ENCODE measurements at places on chromosomes 11 and 22. TPM values are rescaled to one million over a fixed set of nuclear protein-coding genes. Genes with fewer than 3 reads are reported as not detected.

Gene NFAM1
- not detected for total RNA-seq

Gene MS4A6A
- total RNA-seq: 0.40 TPM

Gene ROBO4
- 265 TPM for total RNA-seq

Gene KCNJ1
- total RNA-seq: under 0.01 TPM

Gene ASRGL1
- 37.5 TPM for total RNA-seq

Gene NCAM1
- total RNA-seq: 0.40 TPM

Gene SUSD2
- total RNA-seq: 0.13 TPM

Gene RASSF10
- total RNA-seq: 0.22 TPM

Gene RIMBP3C
- total RNA-seq: not detected

Gene SOX10
- not detected for total RNA-seq

Gene MED19
- total RNA-seq: 22.3 TPM

Gene CNGA4
- 0.07 TPM for total RNA-seq

Gene SMIM38
- not detected for total RNA-seq

Gene ACRV1
- not detected for total RNA-seq

Gene CALCA
- not detected for total RNA-seq

Gene CD248
- not detected for total RNA-seq

Gene C11orf86
- total RNA-seq: not detected

Gene OR2AT4
- total RNA-seq: not detected

Gene PIWIL4
- total RNA-seq: 0.79 TPM

Gene DDI1
- not detected for total RNA-seq

Gene MPZL3
- 14.1 TPM for total RNA-seq

Gene IGLL1
- not detected for total RNA-seq

Gene KCNK4
- total RNA-seq: 0.07 TPM

Gene GAB4
- total RNA-seq: not detected

Gene KRTAP5-2
- total RNA-seq: not detected

Gene RASGRP2
- 0.50 TPM for total RNA-seq

Gene PANX3
- total RNA-seq: not detected

Gene PTPRJ
- 9.2 TPM for total RNA-seq

Gene SMARCB1
- total RNA-seq: 74.9 TPM

Gene OLFML1
- total RNA-seq: not detected

Gene RNASEH2C
- total RNA-seq: 46.4 TPM

Gene POGLUT3
- total RNA-seq: 53.6 TPM

Gene OR52W1
- not detected for total RNA-seq

Gene SYT13
- not detected for total RNA-seq

Gene GPR83
- not detected for total RNA-seq

Gene SERPIND1
- 1.5 TPM for total RNA-seq

Measured in thoracic aorta endothelial cell (primary cell).